Right cardiac atrium (tissue), 5 donors: ENCODE measurements at places on chromosomes 6 and 20. TPM values are rescaled to one million over a fixed set of nuclear protein-coding genes. Genes with fewer than 3 reads are reported as not detected.
A peak's percentile ranks its signal among the peaks of the same experiment; 100 is the strongest.

- no peak for DNase-seq
Measured at GRCh38 chr6:68059899-68060298, 575.2 kb upstream of the ADGRB3 start.

GRCh38 chr20:44924541-44924940 lies 14.7 kb downstream of the PABPC1L start:
- no peak for DNase-seq

DNA sequence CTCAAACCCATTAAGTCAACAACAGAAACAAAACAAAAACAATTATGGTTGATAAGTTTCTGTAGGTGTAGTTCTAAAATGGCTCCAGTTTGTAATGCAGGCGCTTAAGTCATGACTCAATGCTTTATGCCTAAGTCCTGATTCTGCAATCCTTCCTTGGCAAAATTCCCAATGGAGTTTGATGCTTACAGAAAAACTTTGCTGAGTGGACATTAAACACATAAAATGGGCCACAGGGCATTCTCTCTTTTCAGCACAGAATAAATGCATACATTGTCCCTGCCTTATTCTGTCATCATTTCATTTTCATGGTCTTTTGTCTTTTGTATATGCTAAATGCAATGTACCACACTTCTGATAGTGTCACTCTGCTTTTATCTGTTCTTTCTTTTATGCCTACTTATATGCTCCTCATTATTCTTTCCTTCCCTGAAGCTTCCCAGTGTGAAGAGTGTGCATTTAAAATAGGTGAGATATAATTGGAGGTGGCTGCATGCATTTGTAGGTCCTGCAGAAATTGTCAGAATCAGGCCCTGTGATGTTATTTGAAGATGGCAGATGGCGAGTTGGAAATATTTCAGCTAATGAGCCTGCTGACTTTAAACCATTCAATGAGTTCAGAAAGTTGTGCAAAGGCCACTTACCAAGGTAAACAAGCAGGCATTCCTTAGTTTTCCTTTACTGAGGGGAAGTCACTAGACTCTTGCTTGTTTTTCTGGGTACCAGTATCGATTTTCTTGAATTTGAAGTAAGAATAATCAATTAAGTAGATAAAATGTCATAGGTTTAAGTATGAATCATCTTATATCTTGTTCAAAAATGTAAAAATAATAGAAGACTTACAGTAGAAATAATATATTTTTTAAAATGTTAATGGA lies 313.1 kb downstream of the TRDN start:
- no peak for DNase-seq

- no peak for DNase-seq
Measured at GRCh38 chr6:116685437-116685993, 4.5 kb downstream of the KPNA5 start.

GRCh38 chr6:84768442-84769174 lies 4.2 kb upstream of the TBX18 start:
- peak; percentile 41 for DNase-seq

- DNase-seq: no peak
Measured at GRCh38 chr6:145139140-145139850, 596.0 kb downstream of the EPM2A start.

GRCh38 chr6:79065232-79065631 lies 12.8 kb downstream of the PHIP start:
- no peak for DNase-seq

DNA sequence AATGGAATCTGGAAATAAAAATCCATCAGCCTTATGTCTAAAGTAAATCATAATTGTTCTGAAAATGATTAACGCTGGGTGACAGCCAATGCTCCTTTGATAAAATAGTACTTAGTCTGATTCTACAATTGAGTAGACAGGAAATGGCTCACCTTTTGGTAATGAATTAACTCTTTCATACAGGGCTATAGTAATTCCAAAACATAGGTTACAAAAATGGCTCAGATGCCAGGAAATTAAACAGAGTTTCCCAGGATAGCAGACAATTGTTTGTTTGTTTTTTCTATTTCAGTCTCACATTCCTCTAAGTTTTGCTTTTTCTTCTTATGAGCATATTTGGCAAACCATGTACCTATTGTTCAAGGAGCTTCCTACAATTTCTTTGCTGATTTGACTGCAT lies 257.2 kb upstream of the EPHA7 start:
- DNase-seq: no peak

- DNase-seq: peak; percentile 62
Measured at GRCh38 chr20:56439771-56440291, 27.8 kb downstream of the CASS4 start.

DNA sequence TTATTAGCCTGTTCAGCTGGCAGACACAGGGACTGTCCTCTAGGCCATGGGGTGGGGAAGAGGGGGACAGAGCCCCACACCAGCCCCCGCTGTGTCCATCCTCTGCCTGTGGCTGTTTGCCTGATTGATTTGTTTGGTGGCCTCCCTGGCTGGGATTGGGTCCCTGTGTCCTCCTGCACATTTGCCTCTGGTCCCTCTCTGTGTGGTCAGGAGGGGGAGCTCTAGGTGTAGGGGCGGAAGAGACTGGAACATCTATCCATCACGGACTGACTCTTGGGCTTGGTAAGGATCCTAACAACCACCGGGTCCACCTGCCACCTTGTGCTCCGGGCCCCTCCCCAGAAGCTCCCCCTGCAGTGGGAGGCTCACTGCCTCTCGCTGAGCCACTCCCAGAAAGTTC lies 38.4 kb upstream of the CCDC167 start:
- no peak for DNase-seq

GRCh38 chr6:54586251-54586650 lies 260.3 kb upstream of the FAM83B start:
- no peak for DNase-seq

ETV7 gene
- total RNA-seq: 0.18 TPM

NOTCH4 gene
- total RNA-seq: 18.1 TPM
